ENCODE measurements at places on chromosomes 2 and 18. TPM values are rescaled to one million over a fixed set of nuclear protein-coding genes. Genes with fewer than 3 reads are reported as not detected.

The TRIM43 gene
- total RNA-seq: not detected

The GLI2 gene
- total RNA-seq: 0.41 TPM

The ADD2 gene
- 291 TPM for total RNA-seq

- no peak for DNase-seq
Observed at GRCh38 chr18:55390898-55391297, 197.1 kb downstream of the TCF4 start.

- DNase-seq: no peak
Observed at GRCh38 chr2:3108710-3109702, 268.6 kb downstream of the EIPR1 start.

GRCh38 chr2:161964160-161964559, 109.9 kb downstream of the DPP4 start:
- no peak for DNase-seq

GRCh38 chr18:12391487-12392165, 14.6 kb upstream of the AFG3L2 start:
- peak; percentile 65 for DNase-seq
